ENCODE measurements at places on chromosomes 2 and 18.
A peak's percentile ranks its signal among the peaks of the same experiment; 100 is the strongest.

GRCh38 chr2:21451403-21451802 lies 327.6 kb downstream of the TDRD15 start:
- DNase-seq, result no peak

DNA sequence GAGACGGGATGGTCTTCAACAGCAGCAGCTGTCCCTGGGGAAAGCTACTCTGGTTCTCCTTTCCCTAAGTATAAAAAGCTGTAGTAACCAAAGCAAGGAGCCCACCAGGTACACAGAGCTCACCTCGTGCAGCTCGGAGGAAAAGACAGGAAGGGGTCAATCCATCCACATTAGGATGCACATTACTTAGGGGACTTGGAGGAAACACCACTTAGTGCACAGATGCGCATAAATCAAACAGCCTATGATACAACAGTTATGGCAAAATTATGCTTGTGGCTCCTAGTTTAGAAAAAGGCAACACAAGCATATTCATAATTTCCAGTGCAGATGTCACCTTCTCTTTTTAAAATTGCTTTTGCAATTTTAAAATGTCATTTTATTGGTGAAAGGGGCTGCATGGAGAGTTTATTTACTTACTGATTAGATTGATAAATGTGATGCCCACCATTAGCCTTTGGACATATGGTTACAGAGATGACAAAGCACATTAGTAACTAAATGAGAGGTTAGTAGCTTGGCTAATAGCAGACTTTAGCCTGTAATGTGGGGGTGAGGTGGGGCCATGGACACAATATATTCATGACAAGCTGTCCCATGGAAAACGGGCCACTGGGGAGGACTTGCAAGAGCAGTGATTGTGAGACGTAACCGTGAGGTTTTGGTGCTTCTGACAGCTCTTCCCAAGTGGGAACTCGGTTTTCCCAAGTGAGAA lies 199.8 kb downstream of the MYT1L start:
- no peak for DNase-seq

GRCh38 chr2:25090801-25091200 lies 48.9 kb downstream of the EFR3B start:
- DNase-seq, result no peak

GRCh38 chr18:31275722-31276463 lies 42.1 kb upstream of the DSG1 start:
- no peak for DNase-seq

DNA sequence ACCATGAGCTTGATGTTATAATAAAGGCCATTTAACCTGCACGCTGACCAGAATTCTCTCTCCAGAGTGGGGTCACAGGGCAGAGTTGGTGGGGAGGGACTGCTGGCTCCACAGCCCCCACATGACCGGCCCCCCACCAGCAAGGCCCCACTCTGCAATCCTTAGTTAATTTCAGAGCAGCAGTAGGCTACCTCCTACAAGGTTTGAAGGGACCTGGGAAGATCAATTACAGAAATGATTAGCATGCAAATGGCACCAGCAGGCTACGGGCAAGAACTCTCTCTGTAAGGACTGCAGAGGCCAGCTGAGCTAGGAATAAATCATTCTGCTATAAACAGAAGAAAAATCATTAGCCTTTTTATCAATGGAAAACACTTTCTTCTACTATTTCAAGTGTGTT lies 135.3 kb downstream of the C1D start:
- no peak for DNase-seq

DNA sequence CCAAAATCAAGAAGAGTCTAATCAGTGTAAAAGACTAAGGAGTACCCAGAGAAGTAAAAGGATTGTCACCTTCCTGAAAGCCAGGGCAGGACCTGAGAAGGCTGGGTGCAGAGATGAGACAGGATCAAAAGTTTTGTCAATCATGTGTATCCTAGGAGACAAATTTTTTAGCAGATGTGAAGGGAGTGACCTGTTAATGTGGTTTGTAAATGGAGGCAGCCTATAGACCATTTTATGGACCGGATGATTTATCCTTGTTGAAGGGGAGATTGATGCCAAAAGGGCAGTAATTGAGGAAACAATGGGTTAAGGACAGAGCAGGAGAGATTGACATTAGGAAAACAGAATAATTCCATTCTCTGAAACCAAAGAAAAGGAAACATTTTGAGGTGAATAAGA lies 813 bp downstream of the NDC80 start:
- peak; percentile 72 for DNase-seq

- DNase-seq, result no peak
Observed at GRCh38 chr18:62407660-62408059, 82.5 kb downstream of the TNFRSF11A start.

- DNase-seq, result no peak
Observed at GRCh38 chr2:225040856-225041206, 1.4 kb downstream of the DOCK10 start.

GRCh38 chr2:25251071-25251421 lies 82.7 kb upstream of the POMC start:
- DNase-seq, result no peak

DNA sequence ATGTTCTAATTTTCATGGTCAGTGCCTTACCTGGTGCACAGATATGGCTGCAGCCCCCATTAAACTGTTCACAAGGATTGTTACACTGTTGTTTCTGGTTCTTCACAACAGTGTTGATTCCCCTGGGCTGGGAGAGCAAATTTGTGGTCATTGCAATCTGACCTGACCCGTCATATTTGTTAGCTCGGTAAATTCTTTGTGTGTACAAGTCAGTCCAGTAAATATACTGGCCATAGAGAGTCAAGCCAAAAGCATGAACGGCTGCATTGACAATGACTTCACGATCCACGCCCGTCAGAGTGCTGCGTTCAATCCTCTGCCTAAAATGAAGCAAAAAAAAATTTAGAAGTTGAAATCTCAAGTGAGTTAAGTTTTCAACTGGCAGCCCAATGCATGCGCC lies 134.6 kb downstream of the DHRS9 start:
- DNase-seq, result no peak

- peak; percentile 20 for DNase-seq
Observed at GRCh38 chr2:567865-568638, 109.2 kb downstream of the TMEM18 start.

DNA sequence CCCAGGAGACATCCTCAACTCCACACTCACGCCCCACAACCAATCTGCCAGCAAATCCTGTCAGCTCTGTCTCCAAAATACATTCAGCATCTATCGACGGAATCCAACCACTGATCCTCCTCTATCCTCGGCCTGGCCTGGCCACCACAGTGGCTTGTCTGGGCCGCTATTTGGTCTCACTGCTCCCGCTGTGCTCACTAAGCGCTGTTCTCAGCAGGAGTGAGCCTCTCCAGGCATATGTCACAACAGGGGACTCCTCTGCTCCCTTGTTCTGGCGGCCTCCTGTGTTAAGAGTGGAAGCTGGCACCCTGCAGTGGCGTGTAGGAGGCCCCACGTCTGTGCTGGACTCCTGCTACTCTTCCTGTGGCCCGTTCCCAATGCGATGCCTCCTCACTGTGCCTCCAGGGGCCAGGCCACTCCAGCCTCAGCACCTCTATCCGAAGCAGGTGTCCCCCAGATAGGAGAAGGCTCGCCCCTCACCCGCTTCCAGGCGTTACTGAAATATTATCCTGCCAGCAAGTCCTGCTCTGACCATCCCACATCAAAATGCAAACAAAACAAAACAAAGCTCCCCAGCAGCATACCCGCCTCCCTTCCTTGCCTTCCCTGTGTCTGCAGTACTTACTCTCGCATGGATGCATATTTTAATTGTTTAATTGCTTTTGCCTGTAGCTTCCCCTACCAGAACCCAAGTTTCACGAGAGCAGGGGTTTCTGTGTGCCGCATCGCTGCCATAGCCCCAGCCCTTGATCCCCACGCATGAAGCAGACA lies 39.9 kb downstream of the CENPO start:
- peak; percentile 89 for DNase-seq

DNA sequence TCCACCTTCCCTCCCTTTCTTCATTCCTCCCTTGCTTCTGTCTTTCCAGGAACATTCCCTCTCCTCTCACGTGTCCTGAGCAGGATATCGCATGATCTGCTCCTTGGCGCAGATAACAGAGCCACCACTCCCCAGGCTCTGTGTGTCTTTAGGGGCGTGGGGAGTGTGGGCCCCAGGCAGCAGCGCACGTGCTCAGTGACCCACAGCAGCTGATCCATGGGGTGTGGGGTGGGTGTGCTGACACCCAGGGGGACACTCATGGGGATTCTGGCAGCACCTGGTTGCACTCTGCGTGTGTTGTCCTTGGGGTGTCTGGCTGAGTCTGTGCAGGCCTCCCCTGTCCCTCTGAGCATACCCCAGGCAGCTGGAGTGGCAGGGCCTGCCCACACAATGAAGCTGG lies 9.9 kb upstream of the FOSL2 start:
- DNase-seq, result no peak

DNA sequence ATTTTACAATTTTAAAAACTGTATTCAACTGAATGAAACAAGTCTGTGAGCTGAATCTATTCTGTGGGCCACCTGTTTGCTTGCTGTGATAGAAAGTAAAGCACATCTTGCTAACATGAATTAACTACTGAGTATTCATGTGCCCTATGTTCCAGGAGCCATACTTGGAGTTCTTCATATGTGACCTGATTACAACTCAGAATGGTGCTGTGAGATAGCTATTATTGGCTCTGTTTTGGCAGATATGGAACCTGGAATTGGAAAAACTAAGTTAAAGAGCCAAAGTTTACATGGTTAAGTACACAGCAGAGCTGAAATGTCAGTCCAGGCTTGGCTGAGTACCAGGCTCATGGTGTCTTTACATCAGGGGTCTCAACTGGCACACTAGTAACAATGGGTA lies 253.7 kb downstream of the AGPS start:
- DNase-seq, result no peak

GRCh38 chr2:231351648-231352047 lies 43.9 kb upstream of the B3GNT7 start:
- no peak for DNase-seq

GRCh38 chr2:153408710-153409385 lies 69.7 kb downstream of the RPRM start:
- no peak for DNase-seq

GRCh38 chr2:48424356-48424755 lies 105.6 kb upstream of the STON1 start:
- no peak for DNase-seq

DNA sequence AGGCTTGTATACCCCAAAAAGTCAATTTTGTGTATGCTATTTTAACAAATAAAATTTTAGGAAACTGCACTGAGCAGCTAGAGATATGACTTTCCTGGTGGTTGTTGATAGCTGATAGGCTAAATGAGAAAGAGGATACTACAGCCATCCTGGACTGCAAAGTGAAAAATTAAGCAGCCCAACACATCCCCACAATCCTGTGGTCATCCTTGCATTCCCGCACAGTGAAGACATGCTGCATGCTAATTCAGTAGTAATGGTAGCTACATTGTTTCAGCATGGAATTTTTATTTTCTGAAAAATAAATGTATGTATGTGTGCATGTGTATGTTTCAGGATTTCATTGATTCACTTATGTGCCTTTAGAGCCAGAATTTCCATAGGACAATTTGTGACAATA lies 124.2 kb upstream of the CCDC68 start:
- no peak for DNase-seq

DNA sequence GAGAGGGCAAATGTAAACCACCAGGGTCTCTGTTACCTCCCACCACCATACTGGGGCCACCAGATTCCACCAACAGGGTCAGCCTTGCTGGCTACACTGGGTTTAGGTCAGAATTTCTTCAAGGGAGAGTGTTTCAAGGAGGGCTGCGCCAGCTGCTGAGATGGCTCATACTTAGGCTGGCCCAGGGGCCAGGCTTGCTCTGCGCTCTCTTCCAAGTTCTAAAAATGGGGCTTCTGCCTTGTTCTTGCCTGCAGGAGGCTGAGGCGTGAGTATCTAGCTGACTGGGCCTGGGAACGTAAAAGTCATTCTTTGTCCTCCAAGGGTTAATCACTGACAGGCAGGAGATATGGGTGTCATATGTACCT lies 28.1 kb downstream of the MRPL33 start:
- DNase-seq, result no peak

DNA sequence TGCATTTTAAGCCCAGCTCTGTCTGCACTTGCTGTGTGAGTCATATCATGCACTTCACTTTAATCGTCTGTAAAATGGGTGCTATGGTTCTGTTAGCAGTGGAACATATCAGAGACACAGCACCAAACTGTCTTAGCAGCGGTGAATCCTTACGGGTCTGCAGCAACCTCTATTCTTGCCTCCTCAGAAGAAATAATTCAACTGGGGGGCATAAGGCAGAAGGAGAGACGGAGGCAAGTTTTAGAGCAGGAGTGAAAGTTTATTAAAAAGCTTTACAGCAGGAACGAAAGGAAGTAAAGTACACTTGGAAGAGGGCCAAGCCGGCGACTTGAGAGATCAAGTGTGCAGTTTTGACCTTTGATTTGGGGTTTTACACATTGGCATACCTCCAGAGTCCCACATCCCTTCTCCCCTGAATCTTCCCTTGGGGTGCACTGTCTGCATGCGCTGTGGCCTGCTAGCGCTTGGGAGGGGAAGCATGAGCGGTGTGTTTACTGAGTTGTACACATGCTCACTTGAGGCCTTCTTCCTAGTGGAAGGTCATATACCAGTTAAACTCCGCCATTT lies 109.8 kb downstream of the DDX1 start:
- no peak for DNase-seq

- DNase-seq, result no peak
Observed at GRCh38 chr18:4455113-4455811, at the start of gene DLGAP1. Gene DLGAP1, minus strand, starts transcription at chr18:4455307.

- DNase-seq, result no peak
Observed at GRCh38 chr18:2706903-2707302, 51.4 kb downstream of the SMCHD1 start.

GRCh38 chr2:24107-24506 lies 22.2 kb downstream of the FAM110C start:
- DNase-seq, result no peak

DNA sequence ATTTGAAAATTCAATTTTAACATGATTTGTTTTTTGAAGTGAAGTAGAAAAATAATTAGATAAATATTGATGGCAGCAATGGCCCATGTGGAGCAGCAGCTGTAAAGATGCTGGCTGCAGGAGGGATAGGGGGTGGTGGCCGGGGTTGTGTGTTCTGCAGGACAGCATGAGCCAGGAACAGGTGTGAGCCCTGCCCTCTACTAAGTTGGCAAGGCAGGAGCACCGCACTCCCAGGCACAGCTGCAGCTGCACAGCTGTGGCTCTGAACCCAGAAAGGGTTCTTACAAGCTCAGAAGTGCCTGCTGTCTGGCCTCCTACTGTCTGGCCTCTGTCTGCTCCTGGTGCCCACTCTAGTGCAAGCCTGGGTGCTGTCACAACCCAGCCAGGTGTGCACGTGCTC lies 10.0 kb upstream of the DUSP19 start:
- DNase-seq, result no peak

DNA sequence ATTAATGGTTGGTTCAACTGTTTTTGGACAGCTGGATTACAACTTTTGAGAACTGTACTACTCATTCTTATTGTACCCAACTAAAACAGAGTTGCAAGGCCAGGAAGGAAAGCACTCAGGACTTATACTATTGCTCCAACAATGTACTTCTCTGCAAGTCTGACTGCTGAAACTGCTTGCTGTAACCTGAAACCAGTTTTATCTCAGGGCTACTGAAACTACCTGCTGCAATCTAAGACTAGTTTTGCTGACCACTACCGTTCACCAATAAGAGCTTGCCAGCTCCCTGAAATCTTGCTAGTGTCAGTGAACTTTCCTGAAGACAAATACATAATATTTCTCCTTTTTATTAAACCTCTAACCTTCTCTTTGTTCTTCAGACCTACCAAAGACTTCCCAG lies 157.3 kb downstream of the CDCA7 start:
- DNase-seq, result no peak

GRCh38 chr2:161039071-161039470 lies 121.2 kb upstream of the TANK start:
- no peak for DNase-seq

- DNase-seq, result no peak
Observed at GRCh38 chr2:25586726-25587144, 86.6 kb downstream of the DTNB start.
